Keratinocyte (primary cell): ENCODE measurements at places on chromosomes 7 and 10. TPM values are rescaled to one million over a fixed set of nuclear protein-coding genes. Genes with fewer than 3 reads are reported as not detected.

DNA sequence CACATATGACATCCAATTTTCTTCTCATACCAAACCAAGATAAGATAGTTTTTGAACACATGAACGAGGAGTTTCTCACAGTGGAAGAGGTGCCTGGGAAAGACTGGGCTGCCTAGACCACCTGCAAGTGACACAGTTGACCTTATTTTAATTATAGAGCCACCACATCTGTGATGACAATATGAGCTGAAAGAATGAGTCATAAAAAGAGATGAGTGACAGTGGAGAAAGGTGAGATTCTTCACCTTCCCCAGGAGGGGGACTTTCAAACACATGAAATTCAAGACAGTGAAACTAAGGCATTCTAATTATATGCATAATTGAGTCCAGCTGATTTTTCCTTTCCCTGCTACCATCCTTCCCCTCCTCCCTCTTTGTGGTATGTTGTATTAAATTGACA, 475.5 kb downstream of the NXPH1 start:
- DNase-seq: no peak

- DNase-seq: peak; percentile 92
Measured at GRCh38 chr10:3107426-3107961, 40.1 kb downstream of the PFKP start.

DNA sequence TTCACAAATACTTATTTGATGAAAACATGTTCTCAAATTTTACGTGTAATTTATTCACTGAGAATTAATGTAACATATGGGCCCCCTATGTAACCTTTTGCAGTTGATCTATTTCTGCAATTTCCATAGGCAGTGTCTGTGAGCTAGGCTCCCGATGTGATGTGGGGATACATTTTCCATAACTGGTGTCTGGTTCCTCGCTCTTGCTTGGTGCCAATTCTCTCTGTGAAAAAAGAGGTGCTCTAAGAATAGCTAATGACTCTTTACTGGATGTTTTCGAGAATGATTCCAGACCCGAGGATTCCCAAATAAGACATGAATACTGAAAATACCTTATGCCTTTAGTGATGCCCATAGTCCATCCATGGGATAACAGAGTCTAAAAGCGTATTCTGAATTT, 286.7 kb upstream of the FZD8 start:
- no peak for DNase-seq

- no peak for DNase-seq
Measured at GRCh38 chr10:97572214-97572989, at the start of gene ANKRD2. ANKRD2 (plus strand) TSS chr10:97572779; CDS start chr10:97572789, 10 bp downstream.

- DNase-seq: no peak
Measured at GRCh38 chr7:100044718-100045117, 4.9 kb upstream of the ZSCAN21 start.

- no peak for DNase-seq
Measured at GRCh38 chr7:18762189-18762588, 266.6 kb downstream of the HDAC9 start.

- no peak for DNase-seq
Measured at GRCh38 chr10:120392245-120392644, 64.8 kb upstream of the PLPP4 start.

GRCh38 chr7:3682028-3682710, 381.1 kb downstream of the SDK1 start:
- no peak for DNase-seq

GRCh38 chr10:92572362-92573090, 1.4 kb downstream of the IDE start:
- DNase-seq: no peak

DNA sequence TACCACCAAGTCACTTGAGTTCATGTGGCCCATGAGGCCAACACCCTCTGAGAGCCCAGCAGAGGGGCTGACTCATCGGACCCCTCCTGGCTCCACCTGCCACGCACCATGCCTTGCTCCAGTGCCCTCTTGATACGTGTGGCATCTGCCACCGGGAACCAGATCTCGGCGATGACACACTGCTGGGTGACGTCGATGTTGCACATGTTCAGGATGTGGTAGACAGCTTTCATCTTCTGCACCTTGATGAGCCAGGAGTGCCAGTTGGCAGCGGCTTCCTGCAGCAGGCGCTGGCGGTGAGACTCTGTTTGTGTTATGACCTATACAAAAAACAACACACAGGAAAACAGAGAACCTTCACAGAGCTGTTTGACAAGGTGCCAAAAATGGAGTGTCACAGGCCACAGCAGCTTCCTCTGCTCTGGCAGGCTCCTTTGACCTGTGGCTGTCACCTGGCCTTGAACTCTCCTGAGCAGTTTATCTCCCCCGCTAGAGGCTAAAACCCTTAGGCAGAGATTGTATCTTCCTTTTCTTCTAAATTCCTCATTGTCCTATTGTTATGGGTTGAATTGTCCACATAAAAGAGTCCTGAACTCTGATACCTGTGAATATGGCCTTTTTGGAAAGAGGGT, 45.2 kb upstream of the TMEM213 start:
- no peak for DNase-seq

- no peak for DNase-seq
Measured at GRCh38 chr10:27503498-27504006, 552 bp upstream of the RAB18 start.

GRCh38 chr10:102630663-102631062, 13.6 kb upstream of the TRIM8 start:
- no peak for DNase-seq

DNA sequence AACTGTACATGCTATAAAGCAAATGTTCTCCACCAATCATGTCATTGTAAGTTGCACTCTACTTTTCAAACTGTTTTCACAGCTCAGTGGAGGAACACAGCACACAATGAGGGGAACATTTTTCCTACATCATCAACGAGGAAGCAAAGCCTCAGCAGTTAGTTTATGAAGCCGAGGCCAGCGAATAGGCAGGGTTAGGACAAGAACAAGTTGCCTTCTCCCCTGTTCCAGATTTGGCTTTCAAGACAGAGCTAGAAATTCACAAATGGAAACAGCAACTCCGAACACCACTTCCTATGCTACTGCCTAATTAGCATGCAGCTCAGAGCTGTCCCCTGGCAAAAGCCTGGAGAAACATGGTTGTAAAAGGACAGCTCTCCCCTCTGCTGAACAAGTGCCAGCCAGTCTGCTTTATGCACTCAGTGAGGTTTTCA, 19.8 kb downstream of the ITGB8 start:
- no peak for DNase-seq

- DNase-seq: no peak
Measured at GRCh38 chr10:74310652-74311257, 159.7 kb downstream of the ADK start.

DNA sequence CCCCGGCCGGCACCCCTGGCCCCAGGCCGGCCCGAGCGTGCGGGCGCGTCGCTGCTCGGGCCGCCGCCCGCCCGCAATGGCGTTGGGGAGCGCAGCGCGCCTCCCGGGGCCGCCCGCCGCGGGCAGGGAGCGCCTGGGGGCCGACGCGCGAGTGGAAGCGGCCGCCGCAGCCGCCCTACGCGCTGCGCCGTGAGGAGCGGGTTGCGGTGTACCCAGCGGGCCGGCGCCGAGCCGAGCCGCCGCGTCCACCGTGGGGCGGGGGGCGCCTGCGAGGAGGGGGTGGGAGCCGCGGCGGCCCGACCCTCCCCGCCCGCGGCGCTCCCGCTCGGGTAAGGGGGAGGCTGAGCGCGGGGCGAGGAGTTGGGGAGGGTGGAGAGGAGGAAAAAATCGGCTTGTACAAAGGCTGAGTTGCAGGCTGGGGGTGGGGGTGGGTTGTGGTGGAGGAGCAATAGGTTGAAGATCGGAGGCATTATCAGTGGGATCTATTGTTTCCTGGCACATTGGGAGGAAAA, 473 bp downstream of the PPP1R9A start:
- no peak for DNase-seq

- no peak for DNase-seq
Measured at GRCh38 chr7:115910541-115911164, 119.9 kb downstream of the TFEC start.

GRCh38 chr10:102795453-102796406, 41.5 kb downstream of the CYP17A1 start:
- no peak for DNase-seq

DNA sequence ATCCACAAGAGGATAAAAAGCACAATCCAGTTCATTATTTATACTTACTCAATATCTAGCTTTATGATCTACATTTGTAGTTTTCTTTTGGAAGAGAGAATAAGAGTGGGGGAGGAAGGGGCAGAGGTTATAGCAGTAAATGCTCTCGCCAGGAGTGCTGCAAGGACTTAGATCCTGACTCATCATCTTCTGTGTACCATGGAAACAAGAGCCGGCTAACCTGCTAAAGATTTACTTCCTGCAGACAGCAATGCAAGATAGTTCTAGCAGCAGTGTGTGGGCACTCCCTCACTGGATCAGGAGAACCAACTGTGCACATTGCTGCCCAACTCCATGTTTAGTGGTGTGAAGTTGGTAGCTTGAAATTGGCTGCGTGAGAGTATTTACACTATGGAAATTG, 47.7 kb upstream of the TRIL start:
- no peak for DNase-seq

- peak; percentile 25 for DNase-seq
Measured at GRCh38 chr7:101315336-101315735, 6.3 kb downstream of the IFT22 start.

- DNase-seq: no peak
Measured at GRCh38 chr10:74794531-74794930, 31.9 kb upstream of the KAT6B start.

DNA sequence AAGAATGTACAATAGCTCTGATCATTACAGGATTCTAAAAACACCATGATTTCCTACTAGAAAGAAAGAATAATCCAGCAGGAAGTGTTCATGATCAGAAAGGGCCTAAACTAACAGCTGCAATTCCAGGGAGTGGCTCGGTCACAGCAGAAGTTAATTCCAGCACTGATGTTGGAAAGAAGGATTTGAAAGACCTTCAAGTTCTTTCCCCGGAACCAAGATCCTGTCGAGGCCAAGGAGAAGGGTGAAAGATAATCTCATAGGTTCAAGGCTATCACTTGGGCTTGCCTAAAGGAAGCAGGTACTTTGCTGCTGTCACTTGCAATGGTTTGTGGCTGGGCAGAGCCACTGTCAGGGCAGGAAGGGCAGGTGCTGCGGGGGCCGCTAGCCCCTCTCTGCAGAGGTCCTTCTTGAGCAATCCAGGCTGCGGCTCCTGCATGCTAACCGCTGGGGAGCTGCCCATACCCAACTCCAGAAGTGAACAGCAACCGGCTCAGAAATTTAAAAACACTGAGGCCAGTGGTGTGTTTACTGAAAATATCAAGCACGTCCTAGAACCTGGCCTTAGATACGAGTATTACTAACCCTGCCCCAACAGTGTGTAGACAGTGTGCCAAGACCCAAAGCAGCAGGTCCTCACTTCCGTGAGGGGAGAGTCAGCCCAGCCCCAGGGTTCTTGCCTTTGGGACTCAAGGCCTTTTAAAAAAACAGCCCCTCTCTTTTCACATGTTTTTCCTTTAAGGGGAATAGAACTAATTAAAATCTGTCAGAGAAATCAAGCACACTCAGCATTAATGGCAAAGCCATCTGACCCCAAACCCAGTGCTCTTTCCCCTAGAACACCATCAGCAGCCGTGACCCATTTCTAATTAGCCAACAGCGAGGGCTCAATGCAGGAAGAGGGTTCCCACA, 76.8 kb downstream of the VIPR2 start:
- no peak for DNase-seq

DNA sequence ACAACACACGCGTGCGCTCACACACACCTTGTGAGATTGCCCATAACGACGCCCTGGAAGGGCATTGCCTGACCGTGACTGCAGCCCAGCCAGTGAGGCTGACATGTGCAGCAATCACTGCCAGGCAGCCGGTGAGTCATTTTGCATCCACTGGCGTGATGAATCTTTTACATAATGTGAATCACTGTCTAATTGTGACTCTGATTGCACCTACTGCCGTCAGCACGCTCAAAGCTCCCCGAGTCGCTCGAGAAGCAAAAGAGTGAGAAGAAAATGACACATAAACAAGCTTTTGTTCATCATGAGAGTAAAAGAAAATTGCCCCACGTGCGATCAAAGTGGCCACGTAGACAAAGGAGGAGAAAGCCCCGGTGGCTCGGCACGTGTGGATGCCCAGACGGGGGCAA, 117.4 kb upstream of the PFKP start:
- no peak for DNase-seq

DNA sequence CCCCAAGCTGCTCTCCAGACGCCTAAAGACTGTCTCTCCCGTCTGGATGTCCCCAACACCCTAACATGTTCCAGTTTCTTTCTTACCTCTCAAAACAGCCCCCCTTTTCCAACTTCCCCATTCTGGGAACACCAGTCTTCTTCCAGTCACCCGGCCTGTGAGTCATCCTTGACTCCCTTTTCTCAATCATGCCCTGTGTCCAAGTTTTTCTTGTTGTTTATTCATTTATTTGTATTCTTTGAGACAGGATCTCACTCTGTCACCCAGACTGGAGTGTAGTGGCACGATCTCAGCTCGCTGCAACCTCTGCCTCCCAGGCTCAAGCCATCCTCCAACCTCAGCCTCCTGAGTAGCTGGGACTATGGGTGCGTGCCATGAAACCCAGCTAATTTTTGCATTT, 15.6 kb downstream of the SNX10 start:
- DNase-seq: no peak

GRCh38 chr10:129845111-129845753, 118.8 kb downstream of the EBF3 start:
- no peak for DNase-seq

- DNase-seq: no peak
Measured at GRCh38 chr10:113127261-113127900, 177.3 kb downstream of the TCF7L2 start.

DNA sequence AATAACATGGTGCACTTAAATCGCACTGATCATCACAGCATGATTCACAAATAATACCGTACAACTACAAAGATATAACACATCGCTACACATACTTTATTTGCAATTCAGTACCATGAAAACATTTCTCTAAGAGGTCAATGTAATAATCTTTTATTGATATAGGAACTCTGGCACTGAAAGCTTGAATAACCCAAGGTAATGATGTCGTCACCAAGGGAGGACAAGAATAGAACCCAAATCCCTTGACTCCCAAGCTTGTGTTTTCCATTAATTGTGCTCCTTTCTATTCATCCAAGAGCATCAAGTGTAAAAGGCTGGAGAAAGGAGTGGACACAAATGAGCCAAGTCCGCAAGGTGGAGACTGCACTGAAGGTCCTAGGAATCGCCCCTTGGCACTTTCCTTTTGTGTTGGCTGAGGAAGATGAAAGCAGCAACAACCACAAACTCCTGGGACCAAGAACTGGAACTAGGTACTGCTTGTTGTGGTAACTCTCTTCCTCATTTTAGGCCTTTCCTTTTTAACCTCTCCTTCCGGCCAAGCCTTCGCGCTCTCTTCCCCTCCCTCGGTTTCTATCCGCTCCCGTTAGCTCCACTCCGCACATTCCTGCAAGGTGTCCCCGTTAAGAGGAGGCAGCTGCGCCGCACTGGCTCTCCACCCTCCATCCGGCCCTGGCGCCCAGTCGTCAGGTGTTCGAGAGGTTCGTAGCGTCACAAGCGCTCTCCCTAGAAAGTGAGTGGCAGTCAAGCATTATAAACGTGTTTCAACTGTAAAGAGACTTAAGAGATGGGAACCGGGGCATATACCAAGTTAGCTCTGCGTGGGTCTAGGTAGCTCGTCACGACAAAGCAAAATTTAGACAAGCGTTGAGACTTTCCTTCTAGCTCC, 1.0 kb upstream of the CBLL1 start:
- no peak for DNase-seq

RABGEF1 gene
- polyA plus RNA-seq: 49.9 to 68.0 TPM (median 58.2 TPM) in 3 replicates

STK31 gene
- 0.01 to 0.03 TPM in 2 of 3 replicates, not detected in the other for polyA plus RNA-seq

NPSR1 gene
- polyA plus RNA-seq: not detected in 3 replicates

SFRP5 gene
- polyA plus RNA-seq: not detected in 3 replicates

CPA2 gene
- polyA plus RNA-seq: 0.33 to 0.41 TPM (median 0.36 TPM) in 3 replicates

NEUROD6 gene
- polyA plus RNA-seq: not detected in 3 replicates

PRSS37 gene
- not detected in 3 replicates for polyA plus RNA-seq

CPXM2 gene
- 0.01 to 0.03 TPM in 2 of 3 replicates, not detected in the other for polyA plus RNA-seq

TRA2A gene
- 62.4 to 92.6 TPM (median 71.6 TPM) in 3 replicates for polyA plus RNA-seq

FAM25A gene
- 11.7 to 27.6 TPM (median 25.2 TPM) in 3 replicates for polyA plus RNA-seq

SCIN gene
- 0.05 TPM in 1 of 3 replicates, not detected in the others for polyA plus RNA-seq

CTAGE4 gene
- 3.0 to 6.6 TPM (median 5.9 TPM) in 3 replicates for polyA plus RNA-seq

SFMBT2 gene
- 0.48 to 0.71 TPM (median 0.71 TPM) in 3 replicates for polyA plus RNA-seq
